ENCODE measurements at places on chromosomes 1 and 21. TPM values are rescaled to one million over a fixed set of nuclear protein-coding genes. Genes with fewer than 3 reads are reported as not detected.

METTL25B gene
- 30.4 TPM for total RNA-seq

DNA sequence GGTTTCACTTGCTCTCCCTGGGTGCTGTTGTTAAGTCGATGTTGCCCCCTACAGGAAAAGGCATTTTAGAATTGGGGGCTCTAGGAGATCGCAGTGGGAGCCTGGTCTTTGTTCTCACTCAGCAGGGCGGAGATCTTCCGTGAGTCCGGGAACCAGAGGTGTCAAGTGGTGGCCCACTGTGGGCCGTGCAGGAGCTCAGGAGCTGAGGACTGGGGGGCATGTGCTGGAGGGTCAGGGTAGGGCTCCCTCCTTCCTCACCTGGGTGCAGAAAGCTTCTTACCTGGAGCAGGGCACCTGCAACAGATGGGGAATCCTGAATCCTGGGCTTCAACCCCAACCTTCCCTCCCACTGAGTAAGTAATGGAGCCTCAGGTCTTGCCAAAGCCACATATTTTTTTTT lies 392.7 kb downstream of the NPHP4 start:
- no peak overlapping the region for H3K4me3 ChIP-seq
- DNase-seq = no peak
- peaks cover 23% of the 10 kb centered on the region for H3K4me1 ChIP-seq
- no peak overlapping the region for H3K27ac ChIP-seq
- no peaks in the 10 kb centered on the region for H3K36me3 ChIP-seq
- peaks cover 34% of the 10 kb centered on the region for H3K27me3 ChIP-seq

FCAMR gene
- not detected for total RNA-seq

PLA2G5 gene
- not detected for total RNA-seq

- no peaks in the 10 kb centered on the region for H3K4me1 ChIP-seq
- H3K36me3 ChIP-seq = no peaks in the 10 kb centered on the region
- no peak overlapping the region for H3K4me3 ChIP-seq
- no peak overlapping the region for H3K27ac ChIP-seq
- peaks cover 5% of the 10 kb centered on the region for H3K27me3 ChIP-seq
Observed at GRCh38 chr1:29645586-29645985, 409.3 kb downstream of the PTPRU start.

GRCh38 chr21:36159356-36159921 lies 2.8 kb downstream of the DOP1B start:
- H3K4me3 ChIP-seq = peak overlapping the region; percentile 8
- no peak for DNase-seq
- peaks cover 23% of the 10 kb centered on the region for H3K4me1 ChIP-seq
- peaks cover 2% of the 10 kb centered on the region for H3K36me3 ChIP-seq
- peaks cover 24% of the 10 kb centered on the region for H3K27me3 ChIP-seq

GRCh38 chr1:236489710-236490377 lies 33.9 kb upstream of the LGALS8 start:
- H3K4me1 ChIP-seq = peaks cover 3% of the 10 kb centered on the region
- no peak for DNase-seq
- H3K27ac ChIP-seq = no peak overlapping the region
- no peaks in the 10 kb centered on the region for H3K36me3 ChIP-seq
- no peaks in the 10 kb centered on the region for H3K27me3 ChIP-seq

GRCh38 chr21:45415188-45415942 lies 10.4 kb downstream of the COL18A1 start:
- H3K4me1 ChIP-seq = peaks cover 30% of the 10 kb centered on the region
- peaks cover 28% of the 10 kb centered on the region for H3K27me3 ChIP-seq
- H3K4me3 ChIP-seq = no peak overlapping the region
- DNase-seq = no peak
- no peaks in the 10 kb centered on the region for H3K36me3 ChIP-seq
- no peak overlapping the region for H3K27ac ChIP-seq

NOS1AP gene
- total RNA-seq = 7.0 TPM

DNA sequence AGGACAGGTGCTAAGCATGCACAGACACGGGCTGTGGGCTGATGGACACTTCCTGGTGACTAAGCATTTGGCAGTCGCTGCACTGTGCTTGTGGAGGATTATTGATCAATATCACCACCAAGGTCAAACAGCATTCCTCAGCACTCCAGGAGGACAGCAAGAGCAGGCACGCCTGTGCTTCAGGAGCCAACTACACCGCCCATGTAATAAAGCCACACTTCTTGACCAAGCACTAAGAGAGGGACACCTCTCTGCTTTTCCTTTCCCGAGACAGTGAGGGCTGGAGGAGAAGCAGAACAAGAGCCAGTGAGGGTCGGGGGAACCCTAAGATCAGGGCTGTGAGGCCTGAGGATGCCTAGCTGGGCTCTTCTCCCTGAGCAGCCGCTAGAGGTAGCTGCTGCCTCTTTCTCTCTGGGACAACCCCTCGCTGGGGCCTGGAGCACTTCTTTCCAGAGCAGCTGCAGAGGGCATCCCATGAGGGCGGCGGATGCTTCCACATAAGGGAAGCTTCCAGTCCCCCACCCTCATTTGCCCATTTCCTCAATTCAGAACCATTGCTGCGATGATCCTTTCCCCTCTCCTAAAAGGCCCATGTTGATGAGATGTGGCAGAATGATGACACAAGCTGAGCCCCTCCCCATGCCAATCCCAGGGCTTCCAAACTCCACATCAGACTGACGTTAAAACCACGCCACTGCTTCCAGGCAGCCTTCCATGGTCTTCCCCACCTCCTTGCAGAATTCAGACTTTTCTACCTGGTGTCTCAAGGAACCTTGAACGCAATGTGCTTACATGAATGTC lies 19.1 kb downstream of the RAB7B start:
- no peak overlapping the region for H3K27ac ChIP-seq
- no peaks in the 10 kb centered on the region for H3K27me3 ChIP-seq
- no peaks in the 10 kb centered on the region for H3K36me3 ChIP-seq
- DNase-seq = peak; percentile 46
- no peak overlapping the region for H3K4me3 ChIP-seq

GRCh38 chr1:209364716-209365115 lies 218.8 kb upstream of the CAMK1G start:
- H3K27me3 ChIP-seq = peaks cover 3% of the 10 kb centered on the region
- no peaks in the 10 kb centered on the region for H3K36me3 ChIP-seq
- DNase-seq = no peak
- H3K27ac ChIP-seq = no peak overlapping the region

DNA sequence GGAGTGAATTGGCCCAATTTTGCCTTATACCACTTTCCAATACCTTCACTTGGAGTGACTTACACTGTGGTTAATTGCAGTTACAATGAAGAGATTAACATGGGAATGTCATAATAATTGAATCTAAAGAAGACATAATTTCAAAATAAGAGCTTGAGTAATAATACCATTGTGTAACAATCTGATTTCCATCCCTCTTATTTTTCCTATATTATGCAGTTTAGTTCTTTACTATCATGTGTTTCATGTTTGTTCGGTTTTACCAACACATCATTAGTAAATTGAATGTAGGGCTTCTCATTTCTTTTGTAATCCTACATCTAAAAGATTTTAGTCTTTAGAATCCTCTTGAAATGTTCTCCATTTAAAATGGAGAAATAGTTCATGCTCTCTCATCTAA lies 19.2 kb upstream of the XPR1 start:
- peaks cover 15% of the 10 kb centered on the region for H3K4me1 ChIP-seq
- DNase-seq = no peak
- no peaks in the 10 kb centered on the region for H3K27me3 ChIP-seq
- H3K4me3 ChIP-seq = no peak overlapping the region
- no peaks in the 10 kb centered on the region for H3K36me3 ChIP-seq

- H3K4me3 ChIP-seq = peak overlapping the region; percentile 99
- no peaks in the 10 kb centered on the region for H3K36me3 ChIP-seq
- no peak for DNase-seq
- peaks cover 31% of the 10 kb centered on the region for H3K27me3 ChIP-seq
Observed at GRCh38 chr1:67830928-67831830, 2.1 kb downstream of the GNG12 start.
